Activated effector memory CD4-positive, alpha-beta T cell treated with Interleukin-2 at 50 U/mL for 16 hours (primary cell): ENCODE measurements at places on chromosomes 5 and 9.
A peak's percentile ranks its signal among the peaks of the same experiment; 100 is the strongest.

DNA sequence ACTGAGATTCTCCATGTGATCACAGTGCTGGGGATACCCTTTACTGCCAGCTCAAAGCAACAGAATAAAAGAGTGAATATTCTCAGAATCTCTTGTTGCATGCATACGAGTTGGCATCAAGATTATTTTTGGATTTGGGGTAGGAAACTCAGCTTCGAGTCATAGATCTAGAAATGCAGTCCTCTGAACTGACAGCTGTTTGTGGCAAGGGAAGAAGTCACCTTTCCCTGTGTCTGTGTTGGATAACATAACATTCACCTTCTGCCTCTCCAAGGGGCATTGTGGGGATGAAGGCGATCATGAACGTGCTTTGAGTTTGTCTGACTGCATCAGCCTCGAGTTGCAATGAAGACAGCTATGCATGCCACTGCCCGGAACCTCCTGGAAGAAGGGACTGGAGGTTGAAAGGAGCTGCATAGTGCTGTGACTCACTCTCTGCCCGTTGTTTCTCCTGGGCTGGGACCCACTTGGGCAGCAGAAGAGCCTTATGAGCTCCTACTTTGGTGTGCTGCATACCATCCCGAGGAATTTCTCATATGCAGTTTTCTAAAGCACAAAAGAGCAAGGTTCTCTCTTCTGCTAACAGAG, 231.7 kb downstream of the ARHGAP26 start:
- DNase-seq: peak; percentile 36

DNA sequence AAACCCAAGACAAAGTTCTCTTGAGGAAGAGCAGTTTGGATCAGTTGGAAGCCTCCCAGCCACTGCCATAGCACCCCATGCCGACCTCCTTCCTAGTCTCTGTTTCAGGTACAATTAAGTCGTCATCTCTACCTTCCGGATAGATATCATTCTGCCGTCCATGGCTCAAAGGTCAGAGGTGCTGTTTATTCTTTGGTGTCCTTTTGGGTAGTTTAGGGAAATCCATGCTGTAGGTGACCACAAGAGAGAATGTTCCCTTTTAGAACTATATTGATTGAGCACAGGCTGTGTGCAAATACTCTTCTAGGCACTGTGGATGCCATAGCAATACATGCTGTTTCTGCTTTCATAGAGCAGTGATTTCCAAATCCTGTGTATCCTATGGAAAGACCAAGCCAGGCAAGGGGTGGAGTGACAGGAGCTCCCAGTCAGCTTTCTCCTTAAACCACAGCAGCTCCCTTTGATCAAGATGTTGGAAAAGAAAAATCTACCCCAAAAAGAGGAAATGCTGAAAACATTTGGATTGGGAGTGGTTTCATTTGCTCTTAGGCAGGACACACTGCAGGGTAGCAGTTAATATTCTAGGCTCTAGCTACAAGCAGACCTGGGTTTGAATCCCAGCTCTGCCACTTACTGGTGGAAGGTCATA, 127.9 kb downstream of the PALM2AKAP2 start:
- DNase-seq: no peak

DNA sequence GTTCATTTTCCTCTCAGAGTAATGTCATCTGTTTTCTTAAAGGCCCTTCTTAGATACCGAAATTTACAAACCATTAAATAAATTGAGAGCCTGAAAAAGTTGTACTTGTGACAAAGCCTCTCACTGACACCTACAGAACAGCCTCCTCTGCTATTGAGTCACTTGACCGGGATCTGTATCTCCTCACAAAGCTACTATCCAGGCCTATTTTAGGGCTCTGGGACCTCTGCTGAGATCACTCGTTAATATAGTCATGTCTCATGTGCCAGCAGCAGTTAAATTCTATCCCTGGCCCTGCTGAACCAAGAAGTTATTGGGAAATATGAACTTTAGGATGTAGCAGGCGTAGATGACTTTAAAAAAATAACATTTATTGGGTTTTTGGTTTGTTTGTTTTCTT, 31.1 kb downstream of the FBXO38 start:
- DNase-seq: no peak

DNA sequence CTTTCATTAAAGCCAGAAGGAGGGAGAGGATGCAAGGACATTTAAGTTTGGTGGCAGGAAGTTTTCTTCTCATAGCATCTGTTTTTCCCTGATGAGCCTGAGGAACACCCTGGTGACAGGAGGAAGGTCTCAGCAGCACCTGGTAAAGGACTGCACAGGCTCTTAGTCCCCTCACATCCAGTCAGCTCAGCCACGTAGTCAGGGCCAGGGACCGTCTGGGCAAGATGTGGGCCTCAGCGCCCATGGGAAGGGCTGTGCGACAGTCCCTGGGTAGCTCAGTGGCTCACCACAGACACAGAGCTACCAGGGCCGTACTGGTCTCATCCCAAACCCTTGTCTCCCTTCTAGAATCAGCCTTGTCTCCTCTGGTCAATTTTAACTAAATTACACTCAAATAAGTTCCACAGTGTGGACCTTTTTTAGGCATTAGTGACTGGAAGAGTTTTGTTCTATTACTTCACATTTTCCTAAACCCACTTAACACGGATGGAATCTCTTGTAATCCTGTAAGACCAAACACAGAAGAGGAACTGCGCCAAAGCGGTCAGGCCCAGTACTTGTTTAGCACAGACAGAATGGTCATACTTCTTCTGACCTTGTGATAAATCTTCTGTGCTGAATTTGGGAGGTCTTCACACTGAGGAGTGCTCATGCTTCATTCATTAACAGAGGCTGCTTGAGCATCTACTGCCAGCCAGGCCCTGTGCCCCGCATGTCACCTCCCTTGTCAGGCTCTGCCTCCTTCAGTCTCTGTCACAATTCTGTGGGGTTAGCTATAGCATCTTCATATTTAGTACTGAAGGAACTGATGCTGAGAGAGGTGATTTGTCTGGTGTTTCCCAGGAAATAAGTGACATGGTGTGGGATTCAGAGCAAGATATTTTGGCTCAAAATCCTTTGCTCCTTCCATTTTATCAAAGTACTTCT, 91.4 kb downstream of the ANGPTL2 start:
- no peak for DNase-seq

GRCh38 chr9:120713257-120714087, 798 bp downstream of the MEGF9 start:
- DNase-seq: peak; percentile 3

GRCh38 chr9:92324889-92325268, 271 bp downstream of the NOL8 start:
- DNase-seq: no peak

GRCh38 chr5:125109293-125109692, 362.9 kb upstream of the ZNF608 start:
- DNase-seq: no peak

DNA sequence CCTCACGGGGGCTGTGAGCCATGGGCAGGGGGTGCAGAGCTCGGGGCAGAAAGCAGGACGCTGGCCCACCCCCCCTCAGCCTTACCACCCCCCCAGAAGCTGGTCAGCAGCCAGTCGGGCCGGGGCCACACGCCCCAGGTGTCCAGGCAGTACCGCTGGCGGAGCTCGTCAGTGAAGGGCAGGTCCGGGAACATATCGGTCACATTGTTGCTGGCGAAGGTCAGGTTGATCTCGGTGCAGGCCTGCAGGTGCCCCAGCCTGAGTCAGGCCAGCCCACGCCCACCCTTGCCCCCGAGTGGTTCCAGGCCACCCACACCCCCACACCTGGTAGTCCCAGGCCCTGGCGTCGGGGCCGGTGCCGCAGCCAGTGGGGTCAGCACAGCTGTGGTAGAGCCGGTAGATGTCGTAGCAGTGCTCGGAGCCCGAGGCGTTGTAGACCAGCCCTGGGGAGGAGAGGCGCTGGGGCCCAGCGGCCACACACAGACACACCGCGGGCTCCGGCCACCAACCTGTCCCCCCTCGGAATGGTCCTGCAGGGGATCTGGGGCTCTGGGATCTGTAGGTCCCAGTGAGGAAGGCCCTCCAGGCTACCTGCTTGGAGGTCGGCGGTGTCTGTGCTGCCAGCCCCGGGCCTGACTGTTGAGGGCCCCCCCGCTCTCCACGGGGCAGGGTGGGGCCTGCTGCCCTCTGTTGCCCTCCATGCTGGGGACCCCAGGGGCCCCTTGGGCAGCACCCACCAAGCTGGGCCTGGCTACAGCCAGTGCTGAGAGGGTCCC, 2.6 kb downstream of the DPP7 start:
- no peak for DNase-seq

DNA sequence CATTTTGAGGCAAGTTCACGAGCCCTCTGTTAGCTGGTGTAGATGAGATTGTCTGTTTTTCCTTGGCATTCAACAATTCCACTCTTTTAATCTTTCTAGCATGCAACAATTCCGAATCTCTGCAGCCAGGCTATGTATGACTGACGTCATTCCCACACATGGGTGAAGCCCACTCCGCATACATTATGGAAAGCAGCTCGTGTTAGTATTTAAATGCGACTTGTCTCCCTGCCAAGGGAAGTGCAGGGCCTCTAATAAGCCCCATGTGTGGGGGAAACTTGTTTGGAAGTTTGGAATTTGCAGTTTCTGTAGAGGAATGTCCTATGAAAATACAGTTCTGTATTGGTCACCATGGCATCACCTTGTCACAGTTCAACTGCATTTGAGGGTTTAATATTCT, 146.0 kb upstream of the FBXL7 start:
- no peak for DNase-seq

- DNase-seq: no peak
These were observed 315.0 kb upstream of the PIK3R1 start for GRCh38 chr5:67900514-67900913.

DNA sequence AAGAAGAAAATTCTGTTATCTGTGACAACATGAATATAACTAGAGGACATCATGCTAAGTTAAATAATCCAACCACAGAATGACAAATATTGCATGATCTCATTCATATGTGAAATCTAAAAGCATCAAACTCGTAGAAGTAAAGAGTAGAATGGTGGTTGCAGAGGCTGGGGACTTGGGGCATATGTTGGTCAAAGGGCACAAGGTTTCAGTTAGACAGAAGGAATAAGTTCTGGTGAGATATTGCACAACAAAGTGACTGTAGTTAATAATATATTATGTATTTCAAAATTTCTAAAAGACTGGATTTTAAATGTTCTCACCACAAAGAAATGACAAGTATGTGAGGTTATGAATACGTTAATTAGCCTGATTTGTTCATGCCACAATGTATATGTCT, 24.8 kb downstream of the GRIA1 start:
- no peak for DNase-seq

DNA sequence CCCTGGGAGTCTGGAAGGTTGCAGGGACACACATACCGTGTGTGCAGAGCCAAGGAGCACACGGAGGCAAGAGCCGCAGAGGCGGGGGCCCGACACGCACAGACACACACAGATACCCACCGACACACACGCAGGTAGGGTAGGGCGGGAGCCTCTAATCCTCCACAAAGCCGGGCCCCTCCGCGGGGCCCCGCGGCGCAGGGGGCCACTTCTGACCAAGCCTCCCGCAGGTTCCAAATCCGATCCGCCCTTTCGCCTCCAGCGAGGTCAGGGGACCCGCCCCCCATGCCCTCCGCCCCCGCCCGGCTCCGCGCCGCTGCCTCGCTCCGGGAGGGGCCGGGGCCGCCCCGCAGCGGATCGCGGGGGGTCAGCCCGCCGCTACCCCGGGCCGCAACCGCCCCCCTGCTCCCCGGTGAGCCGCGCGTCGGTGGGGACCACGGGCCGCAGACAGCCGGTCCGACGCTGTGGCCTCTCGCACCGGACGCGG, 1.4 kb upstream of the LMX1B start:
- DNase-seq: no peak

DNA sequence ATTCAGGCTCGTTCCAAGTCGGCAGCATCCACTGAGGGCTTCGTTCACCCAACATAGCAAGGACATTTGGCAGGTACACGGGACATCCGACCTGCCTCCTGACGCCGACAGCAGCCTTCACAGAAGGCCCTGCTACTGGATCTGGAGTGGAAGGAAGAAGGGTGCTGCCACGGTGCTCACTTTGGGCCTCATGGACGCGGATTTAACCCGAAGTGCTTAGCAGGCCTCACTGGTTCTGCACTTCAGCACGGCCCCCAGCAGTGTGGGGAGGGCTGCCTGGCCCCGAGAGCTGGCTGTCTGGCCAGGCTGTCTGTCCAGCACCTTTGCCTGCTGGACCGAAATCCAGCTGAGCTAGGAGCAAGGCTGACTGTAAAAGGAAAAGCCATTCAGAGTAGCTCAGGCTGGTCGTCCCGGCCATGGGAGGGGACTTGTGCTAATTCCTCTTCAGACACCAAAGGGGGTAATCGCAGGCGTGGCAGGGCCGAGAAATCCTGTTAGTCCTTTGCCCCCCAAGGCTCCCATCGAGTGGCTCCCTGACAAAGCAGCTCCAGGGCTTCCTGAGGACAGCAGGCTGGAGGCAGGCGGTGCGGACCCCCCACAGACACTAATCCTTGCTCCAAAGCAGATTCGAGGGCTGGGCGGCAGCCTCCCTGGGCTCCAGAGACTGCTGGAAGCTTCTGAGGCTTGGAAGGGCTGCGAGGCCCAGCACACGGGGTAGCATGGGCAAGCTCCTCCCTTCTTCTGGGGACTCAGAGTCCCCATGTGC, 11.1 kb upstream of the RXRA start:
- no peak for DNase-seq

GRCh38 chr9:31608881-31609280, 775.6 kb upstream of the ACO1 start:
- no peak for DNase-seq

DNA sequence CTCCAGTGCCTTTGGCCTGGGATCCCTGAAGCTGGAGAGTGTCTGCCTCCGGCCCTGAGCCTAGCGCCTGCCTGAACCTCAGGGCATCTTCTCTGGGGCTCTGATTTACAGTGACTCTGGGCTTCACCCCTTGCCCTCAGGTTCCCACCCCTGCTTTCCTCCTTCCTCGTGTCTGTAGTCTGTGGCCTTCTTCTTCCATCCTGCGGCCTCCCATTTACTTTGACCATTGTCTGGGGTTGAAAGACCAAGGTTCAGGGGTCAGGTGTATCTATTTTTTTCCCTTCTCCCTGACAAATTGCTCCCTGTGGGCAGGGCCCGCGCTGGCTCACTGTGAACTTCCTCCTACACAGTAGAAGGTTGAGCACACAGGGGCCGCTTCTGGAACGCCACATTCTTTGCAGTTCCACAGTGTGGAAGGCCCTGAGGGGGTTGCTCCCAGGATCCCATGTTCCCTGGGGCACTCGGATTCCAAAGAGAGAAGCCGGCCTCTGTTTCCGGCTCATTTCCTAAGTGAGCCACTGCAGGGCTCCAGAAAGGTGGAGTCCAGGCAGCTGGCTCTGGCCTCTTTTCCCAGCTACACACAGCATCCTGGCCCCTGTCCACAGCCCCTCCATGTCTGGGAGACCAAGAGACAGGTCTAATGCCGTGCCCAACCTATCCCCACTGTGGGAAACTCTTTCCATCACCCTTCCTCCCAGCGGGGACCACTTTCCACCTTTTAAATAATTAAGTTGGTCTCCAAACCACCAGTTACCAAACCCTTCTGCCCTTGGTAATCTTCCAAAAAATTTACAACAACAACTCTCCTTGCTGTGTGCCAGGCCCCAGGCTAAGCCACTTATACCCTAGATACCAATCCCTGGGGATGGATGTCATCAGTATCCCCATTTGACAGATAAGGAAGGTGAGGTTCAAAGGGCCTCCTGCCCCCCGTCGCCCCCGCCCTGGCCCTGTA, 140.3 kb upstream of the IER5L start:
- DNase-seq: no peak
